ENCODE measurements at places on chromosomes 7 and 10.

DNA sequence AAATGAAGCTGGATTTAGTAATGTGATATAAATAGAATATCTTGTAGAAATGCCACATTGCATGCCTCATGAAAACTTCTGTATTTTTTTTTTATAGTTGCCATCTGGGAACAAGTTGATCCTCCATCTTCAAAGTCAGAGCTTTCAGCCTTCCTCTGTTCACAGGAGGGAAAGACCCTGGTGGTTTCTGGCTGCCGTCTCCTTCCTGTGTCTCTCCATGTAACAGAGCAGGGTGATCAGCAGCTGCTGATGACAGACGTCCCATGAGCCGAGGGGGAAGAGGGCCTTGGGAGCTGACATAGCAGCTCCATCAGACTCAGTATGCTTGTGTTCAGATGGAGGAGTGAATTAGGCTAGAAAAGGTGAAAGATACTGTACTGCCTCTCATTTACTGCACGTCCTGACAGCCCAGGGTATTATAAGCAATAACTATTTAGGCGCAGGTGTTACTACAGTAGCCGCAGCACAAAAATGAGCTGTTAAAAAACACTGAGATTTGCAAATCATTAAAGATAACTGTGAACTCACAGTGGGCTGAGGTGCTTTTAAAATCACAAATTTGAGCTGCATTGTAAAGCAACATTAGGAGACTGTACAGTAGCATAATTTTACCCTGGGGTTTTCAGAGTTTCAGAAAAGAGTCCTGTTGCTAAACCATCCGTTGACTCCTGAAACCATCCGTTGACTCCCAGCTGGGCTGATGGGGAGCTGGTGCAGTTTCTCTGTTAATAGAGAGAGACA lies 103.3 kb downstream of the CFAP58 start:
- no peak for DNase-seq

- peak; percentile 74 for DNase-seq
Measured at GRCh38 chr10:49768329-49768728, 6.2 kb upstream of the OGDHL start.

GRCh38 chr7:73770002-73770859 lies at the start of gene CLDN3:
Gene CLDN3 (minus strand): TSS chr7:73770270. CDS start chr7:73770049, 221 bp downstream.
- peak; percentile 94 for DNase-seq

GRCh38 chr7:128205068-128205467 lies 36.0 kb upstream of the LEP start:
- no peak for DNase-seq

- DNase-seq: no peak
Measured at GRCh38 chr10:78415111-78415510, 381.4 kb downstream of the RPS24 start.

DNA sequence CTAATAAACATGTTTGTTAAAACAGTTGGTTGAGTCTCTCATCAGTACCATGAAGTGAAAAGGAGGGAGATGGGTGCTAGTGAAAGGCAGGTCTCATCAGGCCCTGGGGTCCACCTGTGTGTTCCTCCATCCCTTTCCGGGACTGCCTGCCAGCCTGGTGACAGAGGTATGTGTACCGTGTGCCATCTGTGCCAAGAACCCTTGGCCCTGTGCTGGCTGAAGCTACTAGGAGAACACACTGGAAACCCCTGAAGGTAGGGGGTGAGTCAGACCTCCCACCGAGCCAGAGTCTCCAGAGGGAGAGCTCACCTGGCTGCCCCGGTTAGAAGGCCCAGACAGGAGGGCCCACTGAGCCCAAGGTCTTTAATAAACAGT lies 2.3 kb downstream of the DDIT4 start:
- peak; percentile 11 for DNase-seq

GRCh38 chr10:75108684-75109458 lies 2.6 kb upstream of the SAMD8 start:
- DNase-seq: peak; percentile 82

DNA sequence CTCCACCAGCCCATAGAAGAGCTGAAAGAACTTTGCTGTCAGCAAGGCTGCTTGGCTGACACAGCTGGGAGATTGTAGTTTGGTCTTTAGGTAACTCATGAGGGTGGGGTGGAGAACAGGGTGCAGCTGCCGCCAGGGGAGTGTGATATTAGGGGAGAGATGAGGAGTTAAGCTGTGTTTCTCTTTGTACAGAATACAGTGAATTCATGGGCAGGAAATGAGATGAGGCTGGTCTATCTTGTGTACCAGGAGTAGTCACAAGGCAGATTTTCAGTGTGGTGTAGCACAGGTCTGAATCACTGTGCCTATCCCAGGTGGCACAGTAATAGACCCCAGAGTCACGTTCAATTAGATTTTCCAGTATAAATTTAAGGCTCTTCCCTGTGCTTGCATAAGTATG lies 56.6 kb upstream of the TARP start:
- no peak for DNase-seq

DNA sequence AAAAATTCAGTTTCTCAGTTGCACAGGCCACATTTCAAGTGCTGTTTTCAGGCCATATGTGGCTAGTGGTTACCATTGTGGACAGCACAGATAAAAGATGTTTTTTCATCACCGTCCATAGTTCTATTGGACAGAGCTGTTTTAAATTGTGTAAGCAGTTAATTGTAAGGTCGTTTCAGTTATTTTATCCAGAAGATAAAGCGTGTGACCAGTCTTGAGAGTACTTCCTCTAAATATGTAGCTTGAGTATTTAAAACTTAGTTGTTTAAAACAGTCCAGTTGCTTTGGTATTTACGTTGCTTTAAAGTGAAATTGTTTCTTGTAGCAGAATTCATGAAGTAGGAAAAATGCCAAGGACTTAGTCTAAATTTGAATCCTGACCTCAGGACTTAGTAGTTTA lies 66.9 kb downstream of the ZNRF2 start:
- DNase-seq: no peak

- no peak for DNase-seq
Measured at GRCh38 chr7:55966851-55967250, 2.5 kb downstream of the NIPSNAP2 start.

All from GM23338 (cell line).